ENCODE measurements at places on chromosomes 16 and 17. TPM values are rescaled to one million over a fixed set of nuclear protein-coding genes. Genes with fewer than 3 reads are reported as not detected.
A peak's percentile ranks its signal among the peaks of the same experiment; 100 is the strongest.

Gene VPS35L
- 36.4 TPM for total RNA-seq

Gene PPP1R27
- total RNA-seq: not detected

- DNase-seq: no peak
These were observed 3.9 kb upstream of the SOX9 start for GRCh38 chr17:72116661-72117521.

DNA sequence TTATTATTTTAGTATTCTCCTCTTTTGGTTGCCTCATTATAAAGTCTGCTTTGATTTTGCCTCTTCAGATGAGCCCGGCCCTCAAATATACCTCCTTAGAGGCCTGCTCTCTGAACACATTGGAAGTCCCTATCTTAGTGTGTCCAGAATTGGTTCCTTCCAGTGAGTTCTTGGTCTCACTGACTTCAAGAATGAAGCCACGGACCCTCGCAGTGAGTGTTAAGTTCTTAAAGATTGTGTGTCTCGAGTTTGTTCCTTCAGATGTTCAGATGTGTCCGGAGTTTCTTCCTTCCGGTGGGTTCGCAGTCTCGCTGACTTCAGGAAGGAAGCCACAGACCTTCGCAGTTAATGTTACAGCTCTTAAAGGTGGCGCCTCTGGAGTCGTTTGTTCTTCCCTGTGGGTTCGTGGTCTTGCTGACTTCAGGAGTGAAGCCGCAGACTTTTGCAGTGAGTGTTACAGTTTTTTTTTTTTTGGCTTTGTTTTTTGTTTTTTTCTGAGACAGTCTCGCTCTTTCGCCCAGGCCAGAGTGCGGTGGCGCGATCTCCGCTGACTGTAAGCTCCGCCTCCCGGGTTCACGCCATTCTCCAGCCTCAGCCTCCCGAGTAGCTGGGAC lies 45.8 kb upstream of the NOS2 start:
- no peak for DNase-seq

DNA sequence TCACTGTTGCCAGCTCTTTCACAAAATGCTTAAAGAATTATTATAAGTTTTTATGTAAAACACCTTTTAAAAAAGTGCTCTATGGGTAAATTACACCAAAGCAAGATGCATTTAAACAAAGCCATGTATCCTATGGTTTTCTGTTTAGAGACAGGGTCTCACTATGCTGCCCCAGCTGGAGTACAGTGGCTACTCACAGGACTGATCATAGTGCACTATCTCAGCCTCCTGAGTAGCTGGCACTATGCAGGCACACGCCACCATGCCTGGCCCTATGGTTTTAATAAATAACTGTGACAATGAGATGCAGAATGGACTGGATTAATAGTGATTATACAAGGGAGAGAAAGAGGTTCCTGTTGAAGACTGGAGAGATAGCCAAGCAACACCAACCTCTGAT lies 40.2 kb downstream of the SPOP start:
- DNase-seq: no peak

Gene SYNGR3
- 2.4 TPM for total RNA-seq

DNA sequence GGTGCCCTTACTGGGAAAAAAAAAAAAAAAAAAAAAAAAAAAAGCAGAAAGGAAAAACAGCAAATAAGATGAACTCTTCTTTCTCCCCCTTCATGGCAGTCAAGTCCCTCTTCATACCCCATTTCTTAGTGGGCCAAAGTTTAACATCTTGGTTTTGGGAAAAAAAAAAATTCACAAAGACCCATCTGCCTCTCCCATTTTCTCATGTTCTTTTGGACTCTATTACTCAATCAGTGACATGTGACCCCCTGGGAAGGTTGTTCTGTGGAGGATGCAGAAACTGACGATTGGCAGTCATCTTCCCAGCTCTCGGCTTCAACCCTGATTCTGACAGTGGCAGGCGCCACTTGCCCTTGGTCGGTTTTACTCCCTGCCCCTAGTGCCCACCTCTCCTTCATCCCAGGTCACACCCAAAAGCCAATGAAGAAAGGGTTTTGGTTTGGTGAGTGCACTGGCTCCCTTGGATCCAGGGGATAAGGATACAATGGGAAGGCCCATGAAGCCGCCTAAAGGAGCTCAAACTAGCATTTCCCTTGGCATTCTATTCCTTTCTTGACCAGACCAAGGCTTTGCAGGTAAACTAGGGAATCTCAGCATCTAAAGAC lies 60.7 kb upstream of the TBX2 start:
- no peak for DNase-seq

GRCh38 chr16:88976366-88977017 lies 515 bp downstream of the CBFA2T3 start:
- peak; percentile 9 for DNase-seq

Gene TTC19
- 78.8 TPM for total RNA-seq

Gene B3GNT9
- 3.5 TPM for total RNA-seq

DNA sequence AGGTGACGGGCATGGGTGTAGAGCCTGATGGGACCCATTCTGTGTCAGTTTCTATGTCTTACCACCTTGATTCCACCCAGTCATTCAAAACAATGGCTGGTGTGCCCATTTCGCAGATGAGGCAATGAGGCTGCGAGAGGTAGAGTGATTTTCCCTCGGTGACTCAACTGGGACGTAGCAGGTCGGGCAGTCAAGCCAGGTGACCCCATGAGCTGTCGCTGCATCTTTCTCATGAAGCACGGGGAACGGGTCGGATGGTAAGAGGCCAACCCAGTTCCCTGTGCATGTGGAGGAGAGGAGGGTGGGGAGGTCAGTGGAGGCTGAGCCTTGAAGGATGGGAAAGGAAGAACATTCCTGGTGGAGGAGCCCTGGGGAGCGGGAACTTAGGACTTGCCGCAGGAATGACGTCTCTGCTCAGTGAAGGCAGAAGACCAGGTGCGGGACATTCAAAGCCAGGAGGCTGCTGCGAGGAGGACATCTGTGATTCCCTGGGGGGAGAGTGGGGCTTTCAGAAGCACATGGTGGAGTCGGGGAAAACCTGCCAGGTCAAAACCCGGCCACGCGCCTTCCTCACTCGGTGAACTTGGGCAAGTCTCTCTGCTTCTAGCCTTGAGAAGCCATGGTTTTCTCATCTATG lies 1.1 kb downstream of the IL21R start:
- DNase-seq: no peak

GRCh38 chr16:14187517-14188338 lies 116.6 kb downstream of the MRTFB start:
- peak; percentile 54 for DNase-seq

DNA sequence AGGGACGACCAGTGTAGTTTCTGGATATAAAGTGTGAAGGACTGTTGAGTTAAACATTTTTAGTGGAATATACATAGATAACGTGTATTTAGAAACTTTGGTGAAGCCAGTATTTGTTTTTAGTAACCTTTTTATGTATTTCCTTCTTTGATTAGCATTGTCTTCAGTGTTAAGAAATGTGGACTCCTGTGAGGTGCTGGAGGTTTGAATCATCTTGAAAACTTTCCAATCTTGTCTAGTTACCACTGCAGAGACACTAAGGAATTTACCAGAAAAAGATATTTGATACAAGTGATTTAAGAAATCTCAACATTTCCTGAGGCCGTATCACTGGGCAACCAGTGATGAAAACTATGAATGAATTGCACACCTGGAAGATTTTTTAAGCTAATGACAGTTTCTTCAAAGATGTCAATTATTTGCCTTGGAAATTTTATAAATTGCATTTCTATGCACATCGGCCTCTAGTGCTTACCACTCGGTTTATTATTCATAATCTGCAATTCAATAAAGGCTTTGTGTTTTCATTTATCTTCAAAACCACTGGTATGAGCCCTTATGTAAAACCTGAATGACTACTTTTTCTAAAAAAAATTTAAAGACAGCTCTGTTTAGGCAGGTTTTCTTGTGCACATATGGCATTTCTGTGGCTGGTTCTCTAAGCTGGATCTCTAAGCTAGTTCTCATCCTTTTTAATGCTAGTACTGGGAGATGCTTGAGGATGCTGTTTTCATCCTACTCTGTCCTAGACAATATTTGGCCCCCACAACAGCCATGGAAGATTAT lies 31.4 kb upstream of the ADCY7 start:
- no peak for DNase-seq

DNA sequence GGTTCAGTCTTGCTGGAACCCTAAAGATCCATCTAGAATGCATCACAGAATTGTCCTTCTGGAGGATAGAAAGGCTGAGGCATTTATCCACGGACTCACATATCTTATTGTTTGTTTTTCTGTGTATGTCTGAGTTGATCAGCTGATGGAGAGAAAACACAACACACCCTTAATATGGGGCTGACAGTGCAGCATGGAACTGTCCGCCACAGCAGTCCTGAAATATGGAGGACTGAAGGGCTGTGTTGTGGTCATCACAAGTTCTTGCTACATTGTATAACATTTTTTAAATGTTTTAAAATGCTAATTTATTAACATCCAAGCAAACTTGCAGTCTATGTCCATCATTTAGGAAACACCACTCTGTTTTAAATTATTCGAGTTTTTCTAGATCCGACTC lies 448.9 kb upstream of the ERCC4 start:
- DNase-seq: no peak

Gene CCL5
- total RNA-seq: 0.17 TPM

- DNase-seq: peak; percentile 60
These were observed 34.8 kb upstream of the NDRG4 start for GRCh38 chr16:58464916-58465731.

Gene MEIOC
- under 0.01 TPM for total RNA-seq

Gene GCGR
- total RNA-seq: not detected

DNA sequence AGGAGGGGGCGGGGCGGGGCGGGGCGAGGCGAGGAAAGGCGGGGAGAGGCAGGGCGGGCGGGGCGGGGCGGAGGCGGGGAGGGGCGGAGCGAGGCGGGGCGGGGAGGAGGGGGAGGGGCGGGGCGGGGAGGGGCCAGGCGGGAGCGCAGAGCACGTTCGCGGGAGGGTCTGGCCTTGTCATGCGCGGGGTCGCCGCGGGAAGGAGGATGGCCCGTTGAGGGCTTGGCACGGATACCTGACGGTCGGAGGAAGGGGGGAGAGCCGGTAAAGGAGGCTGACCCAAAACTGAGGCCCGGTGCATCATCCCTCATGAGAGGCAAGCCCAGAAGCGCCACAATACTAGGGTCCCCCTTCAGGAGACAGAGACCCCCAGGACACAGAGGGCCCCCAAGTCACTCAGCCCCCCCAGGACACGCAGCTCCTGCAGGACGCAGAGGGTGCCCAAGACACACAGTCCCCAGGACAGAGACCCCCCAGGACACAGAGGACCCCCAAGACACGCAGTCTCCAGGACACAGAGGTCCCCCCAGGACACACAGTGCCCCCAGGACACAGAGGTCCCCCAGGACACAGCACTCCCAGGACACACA lies 593 bp upstream of the WDR45B start:
- DNase-seq: no peak

DNA sequence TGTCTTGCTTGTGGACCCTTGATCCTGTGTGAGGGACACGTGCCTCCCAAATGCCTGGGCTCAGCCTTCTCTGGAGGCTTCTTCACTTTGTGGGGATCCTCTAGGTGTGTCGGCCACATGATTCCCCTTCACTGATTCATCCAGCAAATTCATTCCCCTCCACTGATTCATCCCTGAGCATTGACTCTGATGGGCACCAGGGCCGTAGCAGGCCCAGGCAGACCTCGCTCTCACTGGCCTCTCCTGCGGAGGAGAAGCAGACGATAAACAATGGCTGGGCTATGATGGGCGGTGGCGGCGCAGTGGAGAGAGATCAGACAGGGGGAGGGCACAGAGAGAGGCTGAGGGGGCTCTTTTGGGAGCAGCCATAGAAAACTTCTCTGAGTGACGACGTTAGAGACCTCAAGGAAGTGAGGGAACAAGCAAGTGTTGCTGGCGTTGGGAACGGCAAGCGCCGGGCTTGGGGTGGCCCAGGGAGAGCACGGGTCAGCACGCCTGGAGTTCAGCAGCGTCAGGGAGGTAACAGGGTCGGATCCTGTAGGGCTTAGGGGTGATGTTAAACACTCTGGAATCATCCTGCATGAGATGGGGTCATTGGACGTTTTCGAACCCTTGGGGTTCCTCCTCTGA lies 17.5 kb upstream of the RPTOR start:
- no peak for DNase-seq

DNA sequence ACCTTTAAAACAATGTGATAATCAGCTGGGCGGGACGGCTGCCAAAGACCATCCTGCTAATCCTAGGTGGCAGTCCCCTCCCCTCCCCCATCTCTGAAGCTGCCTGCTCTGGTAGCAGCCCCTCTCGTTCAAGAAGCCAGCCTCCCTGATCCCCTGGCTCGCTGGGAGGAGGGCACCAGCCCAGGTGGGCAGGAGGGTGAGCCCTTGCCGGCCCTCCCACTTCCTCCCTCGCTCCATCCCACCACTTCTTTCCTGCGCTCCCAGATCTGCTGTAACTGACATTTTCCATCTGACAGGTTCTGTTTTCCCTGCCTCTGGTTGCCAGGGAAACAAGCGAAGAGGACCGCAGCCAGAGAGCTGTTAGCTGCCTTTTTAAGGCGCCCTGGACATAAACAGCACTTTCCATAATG lies 155.7 kb upstream of the TNRC6C start:
- peak; percentile 14 for DNase-seq

DNA sequence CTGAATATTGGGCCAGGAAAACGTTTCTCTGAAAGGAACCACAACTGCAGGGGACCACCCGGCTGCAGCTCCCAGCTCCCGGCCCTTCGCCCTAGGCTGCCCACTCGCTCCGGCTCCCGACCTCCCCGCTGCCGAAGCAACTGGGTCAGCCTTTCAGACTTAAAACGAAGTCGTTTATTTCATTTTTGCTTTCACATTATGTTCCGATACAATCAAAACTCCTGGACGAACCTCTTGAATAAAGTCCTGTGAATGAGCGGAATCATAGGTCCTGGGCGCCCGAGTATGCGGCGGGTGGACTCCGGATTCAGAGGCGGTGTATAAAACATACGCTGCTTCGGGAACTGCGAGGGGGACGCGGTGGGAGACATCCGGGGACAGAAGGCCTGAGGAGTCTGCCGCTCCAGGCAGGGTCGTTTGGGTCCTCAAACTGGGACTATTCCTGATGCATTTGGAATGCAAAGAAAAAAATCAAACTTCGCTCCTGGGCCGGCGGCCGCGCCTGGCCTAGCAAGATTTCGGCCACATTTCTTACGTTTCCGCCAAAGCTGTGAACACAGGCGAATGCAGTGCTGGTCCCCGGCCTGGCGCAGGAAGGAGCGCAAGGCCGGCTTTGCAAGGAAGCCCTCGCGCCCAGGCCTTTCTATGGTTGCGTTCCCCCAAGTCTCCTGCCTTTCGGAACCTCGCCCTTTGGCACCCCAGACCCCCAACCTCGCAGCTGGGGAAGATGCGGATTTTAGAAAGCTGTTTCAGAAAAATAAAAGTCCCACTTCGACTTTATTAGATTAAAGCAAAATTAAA lies 3.7 kb downstream of the CBLN1 start:
- DNase-seq: no peak

Gene KCTD19
- not detected for total RNA-seq

Gene CDK5RAP3
- total RNA-seq: 48.0 TPM

Gene BCL6B
- total RNA-seq: 140 TPM

DNA sequence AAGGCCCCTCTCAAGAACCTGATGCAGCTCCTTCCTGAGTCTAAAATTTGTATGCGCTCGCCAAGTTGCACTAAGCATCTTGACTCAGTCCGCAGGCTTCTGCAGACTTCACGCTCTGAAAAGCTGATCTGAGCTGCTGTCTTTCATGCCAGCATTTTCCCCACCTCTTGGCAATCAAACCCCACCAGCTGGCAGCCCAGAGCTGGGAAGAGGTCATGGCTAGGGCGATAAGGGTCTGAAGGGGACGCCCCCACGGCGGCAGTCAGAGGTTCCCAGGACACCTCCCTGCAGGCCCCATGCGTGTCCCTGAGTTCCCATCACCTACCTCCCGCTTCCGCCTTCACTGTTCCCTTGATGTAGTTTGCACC lies 5.1 kb upstream of the UNC13D start:
- peak; percentile 29 for DNase-seq
